ENCODE measurements at places on chromosomes 4 and X. TPM values are rescaled to one million over a fixed set of nuclear protein-coding genes. Genes with fewer than 3 reads are reported as not detected.

NEIL3 gene
- total RNA-seq = 1.3 TPM

GLRA3 gene
- total RNA-seq = not detected

GAGE13 gene
- not detected for total RNA-seq

TEX11 gene
- not detected for total RNA-seq

NIPAL1 gene
- not detected for total RNA-seq

LAS1L gene
- total RNA-seq = 18.0 TPM

FHDC1 gene
- 0.16 TPM for total RNA-seq

SLC9A7 gene
- total RNA-seq = 21.2 TPM

EDA2R gene
- 12.8 TPM for total RNA-seq

RBMX gene
- total RNA-seq = 121 TPM

FGF2 gene
- 31.1 TPM for total RNA-seq

Measured in bronchial smooth muscle cell (primary cell).